SHP77 treated with DMSO at 0.1 percent for 48 hours (cell line): ENCODE measurements at places on chromosomes 3 and 15.

DNA sequence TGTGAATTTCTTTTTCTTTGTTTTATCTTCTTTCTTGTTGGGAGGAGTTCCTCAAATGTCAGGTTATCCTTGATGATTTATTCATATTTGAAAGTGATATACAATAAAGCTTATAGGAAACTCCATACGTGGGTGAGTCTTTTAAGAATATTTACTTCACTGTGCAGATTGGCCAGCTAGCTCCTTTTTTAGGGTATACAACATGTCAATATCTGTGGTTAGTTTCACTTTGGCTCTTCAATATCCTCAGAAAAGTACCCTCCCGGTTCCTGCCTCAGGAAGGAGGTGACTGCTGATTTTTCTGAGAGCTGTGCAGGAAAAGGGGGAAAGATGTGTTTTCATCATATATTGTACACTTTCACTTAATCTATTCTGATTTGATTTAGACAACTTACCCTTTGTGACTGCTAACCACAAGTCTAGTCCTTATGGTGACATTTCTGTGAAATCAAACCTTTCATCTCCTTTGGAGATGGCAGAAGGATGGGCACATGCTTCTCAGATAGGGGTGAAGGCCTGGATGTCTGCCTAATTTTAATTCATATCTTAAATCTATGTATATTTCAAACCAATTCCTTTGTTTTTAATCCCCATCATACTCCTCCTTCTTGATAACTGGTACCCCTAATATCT, 98.2 kb upstream of the NECTIN3 start:
- no peak for DNase-seq

DNA sequence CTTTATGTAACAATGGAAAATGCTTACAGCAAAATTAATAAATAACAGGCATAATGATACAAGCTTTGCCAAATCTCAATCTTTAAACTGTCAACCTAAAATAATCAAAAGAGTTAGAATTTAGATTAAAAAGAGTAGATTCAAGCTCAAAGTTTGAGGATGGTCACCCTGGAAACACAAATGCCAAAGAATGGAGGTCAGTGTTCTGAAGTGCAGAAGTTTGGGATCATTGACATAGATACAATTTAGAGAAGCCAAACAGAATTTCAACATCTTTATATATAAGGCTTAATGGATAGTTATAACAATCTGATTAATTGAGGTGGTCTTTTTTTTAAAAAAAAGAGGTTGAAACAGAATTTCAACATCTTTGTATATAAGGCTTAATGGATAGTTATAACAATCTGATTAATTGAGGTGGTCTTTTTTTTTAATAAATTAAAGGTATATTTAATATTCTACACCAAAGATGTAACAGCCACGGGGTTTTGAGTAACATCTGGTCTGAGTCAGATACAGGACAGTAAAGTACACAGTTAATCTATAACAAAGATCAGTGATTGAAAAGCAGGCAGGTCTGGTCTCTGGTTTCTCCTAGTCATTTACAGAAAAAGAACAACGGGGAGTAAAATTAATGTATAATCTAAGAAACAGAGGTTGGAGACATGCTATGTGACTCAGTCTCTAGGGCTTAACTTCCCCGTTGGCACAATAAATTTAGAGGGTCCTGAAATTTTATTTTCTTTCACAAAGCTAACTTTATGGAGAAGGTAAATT, 490.7 kb downstream of the GBE1 start:
- no peak for DNase-seq

DNA sequence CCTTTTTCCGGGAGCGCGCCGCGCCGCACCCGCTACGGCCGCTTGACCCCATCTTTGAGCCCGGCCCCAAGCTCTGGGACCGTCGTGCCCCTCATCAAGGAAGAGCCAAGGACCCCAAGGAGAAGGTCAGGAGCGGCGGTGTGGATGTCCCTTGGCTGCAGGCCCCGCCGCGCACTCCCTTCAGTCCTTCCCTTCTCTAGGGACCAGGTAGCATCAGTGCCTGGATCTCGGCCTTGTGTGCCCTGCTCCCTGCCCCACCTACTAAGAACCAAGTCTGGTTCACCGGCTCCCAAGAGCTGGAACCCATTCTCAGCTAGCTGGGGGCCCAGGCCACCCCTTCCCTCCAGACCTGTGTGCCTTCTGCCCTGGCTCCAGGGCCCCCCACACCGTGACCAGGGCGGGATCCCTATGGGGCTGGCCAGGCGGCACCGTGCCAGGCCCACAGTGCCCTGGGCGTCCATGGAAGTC, 69.3 kb upstream of the CGNL1 start:
- no peak for DNase-seq

DNA sequence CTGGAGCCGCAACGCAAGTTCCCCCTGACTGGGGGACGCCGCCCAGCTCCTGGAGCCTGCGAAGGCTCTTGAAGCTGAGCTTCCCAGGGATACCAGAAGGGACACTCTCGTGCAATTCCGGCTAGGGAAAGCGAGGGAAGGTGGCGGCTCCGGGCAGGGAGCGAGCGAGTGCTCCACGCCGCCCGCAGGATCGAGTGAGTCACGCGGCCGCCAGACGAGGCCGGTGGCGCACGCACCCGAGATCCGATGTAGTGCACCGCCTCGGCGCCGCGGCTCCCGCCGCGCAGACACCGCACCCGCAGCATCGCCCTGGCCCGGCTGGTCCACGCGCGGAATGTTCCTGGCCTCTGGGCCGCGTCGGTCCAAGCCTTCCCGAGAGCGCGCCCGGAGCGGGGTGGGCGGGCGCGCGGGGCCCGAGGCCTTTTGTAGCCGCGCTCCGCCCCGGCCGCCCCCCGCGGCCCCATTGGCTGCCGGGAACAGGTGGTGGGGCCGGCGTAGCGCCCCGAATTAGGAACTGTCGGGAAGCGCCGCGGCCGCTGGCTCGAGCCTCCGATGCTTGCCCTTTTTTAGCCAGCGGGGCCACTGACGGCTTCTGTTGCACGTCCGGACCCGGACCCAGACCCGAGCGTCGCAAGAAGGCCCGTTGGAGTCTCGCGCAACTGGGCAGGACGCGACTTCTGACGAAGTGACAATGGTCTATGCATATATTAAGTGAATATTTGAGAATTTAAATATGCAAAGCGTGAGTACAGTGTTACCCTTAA, at the start of gene GATM:
GATM (minus strand) TSS at position 396 of the 764 bp plus-strand sequence; CDS start at position 305, 91 bp downstream.
- DNase-seq, result no peak

- no peak for DNase-seq
These were observed 172.6 kb upstream of the CNTN3 start for GRCh38 chr3:74787011-74787410.

DNA sequence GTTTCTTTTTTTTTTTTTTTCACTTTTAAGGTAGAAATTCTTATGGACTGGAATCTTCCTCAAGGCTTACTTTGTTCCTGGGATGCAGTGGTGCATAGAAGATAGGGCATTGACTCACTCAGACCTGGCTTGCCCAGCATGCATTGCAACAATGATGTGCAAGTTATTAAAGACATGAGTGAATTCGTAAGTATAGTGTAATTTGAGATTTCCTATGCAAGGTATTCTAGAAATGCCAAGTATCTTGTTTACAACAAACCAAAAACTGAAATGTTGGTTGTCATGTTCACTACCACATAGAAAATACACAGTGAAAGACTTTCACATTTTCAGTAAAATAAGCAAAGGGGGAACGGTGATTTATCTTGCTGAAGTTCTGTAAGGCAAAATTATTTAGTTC, 56.5 kb upstream of the FNDC3B start:
- no peak for DNase-seq

DNA sequence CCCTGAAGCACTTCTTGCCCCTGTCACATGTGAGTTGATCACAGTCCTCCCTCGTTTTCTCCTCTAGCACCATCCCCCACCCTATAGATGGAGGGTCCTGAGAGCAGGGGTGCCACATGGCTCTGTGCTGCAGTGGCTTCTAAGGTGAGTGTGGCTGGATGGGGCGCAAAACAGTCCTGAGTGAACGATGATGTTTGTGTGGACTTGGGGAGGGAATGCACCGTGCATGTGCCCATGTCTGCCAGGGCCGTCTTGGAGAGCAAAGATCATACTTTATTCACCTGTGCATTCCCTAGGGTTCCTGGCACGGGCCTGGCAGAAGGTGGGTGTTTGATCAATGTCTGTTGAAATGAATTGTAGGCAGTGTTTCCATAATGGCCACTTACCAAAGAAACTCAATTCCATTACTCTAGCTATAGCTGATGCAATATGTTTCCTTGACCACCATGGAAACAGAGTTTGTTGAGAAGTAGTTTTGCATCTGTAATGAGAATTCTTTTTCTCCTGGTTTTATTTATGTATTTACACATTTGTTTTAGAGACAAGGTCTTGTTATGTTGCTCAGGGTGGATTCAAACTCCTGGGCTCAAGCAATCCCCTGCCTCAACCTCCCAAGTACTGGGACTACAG, 58.0 kb downstream of the ABTB1 start:
- no peak for DNase-seq

- DNase-seq, result no peak
These were observed 128.3 kb downstream of the TPRA1 start for GRCh38 chr3:127462111-127462655.

GRCh38 chr3:56122911-56123310, 345.4 kb downstream of the ERC2 start:
- no peak for DNase-seq

DNA sequence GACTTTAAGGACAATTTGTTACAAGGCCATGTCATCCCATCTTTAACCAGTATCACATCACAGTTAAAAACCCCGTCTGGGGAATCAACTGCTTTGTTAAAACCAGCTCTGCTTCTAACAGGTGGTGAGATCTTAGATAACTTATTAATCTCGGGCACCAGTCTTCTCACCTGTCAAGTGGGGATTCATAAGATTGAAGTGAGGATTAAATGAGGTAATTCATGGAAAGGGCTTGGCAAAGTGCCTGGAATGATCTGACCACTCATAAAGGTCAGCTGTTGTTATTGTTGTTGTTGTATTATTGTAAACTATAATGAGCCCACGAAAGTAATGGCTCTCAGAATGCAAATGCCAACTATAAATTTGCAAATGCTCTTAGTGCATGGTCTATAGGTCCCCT, 30.1 kb upstream of the SLC24A5 start:
- no peak for DNase-seq

GRCh38 chr3:187708696-187709095, 6.3 kb upstream of the RTP2 start:
- DNase-seq, result no peak
